DMS79 (cell line): ENCODE measurements at places on chromosomes 5 and 9.

- DNase-seq, result no peak
These were observed 44.9 kb upstream of the SYNPO start for GRCh38 chr5:150595466-150596031.

- DNase-seq, result no peak
These were observed 98.0 kb downstream of the EHMT1 start for GRCh38 chr9:137716694-137717287.

GRCh38 chr5:81830596-81830995 is 79.7 kb upstream of the SSBP2 start:
- no peak for DNase-seq

- DNase-seq, result no peak
These were observed 144.9 kb upstream of the DMRT1 start for GRCh38 chr9:696332-697323.

- DNase-seq, result no peak
These were observed 132.3 kb upstream of the ZNF608 start for GRCh38 chr5:124878583-124879342.

- no peak for DNase-seq
These were observed 37.2 kb downstream of the THBS4 start for GRCh38 chr5:80072103-80073073.

DNA sequence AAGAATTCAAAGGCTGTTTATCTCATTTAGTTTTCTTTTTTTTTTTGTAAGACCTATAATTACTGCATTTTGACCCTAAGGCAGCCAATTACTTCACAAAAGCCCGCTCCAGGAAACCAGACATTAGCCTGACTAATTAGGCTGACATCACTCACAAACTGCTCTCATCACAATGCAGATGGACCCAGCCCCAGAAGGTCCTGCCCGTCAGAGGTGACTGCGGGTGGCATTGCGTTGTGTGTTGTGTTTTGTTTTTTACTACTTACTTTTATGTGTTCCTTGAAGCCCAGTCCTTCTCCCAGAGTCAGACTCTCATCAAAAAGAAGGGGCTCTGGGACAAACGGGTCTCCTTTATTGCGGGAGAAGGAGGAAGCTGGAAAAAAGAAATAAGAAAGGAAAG is 172.2 kb downstream of the HSD17B3 start:
- DNase-seq, result no peak

GRCh38 chr5:93058309-93058708 is 522.7 kb downstream of the NR2F1-AS1 start:
- DNase-seq, result no peak

- DNase-seq, result no peak
These were observed 15.5 kb upstream of the FCN1 start for GRCh38 chr9:134933076-134933659.

GRCh38 chr9:129007035-129007765 is 20.9 kb downstream of the SH3GLB2 start:
- DNase-seq, result no peak

DNA sequence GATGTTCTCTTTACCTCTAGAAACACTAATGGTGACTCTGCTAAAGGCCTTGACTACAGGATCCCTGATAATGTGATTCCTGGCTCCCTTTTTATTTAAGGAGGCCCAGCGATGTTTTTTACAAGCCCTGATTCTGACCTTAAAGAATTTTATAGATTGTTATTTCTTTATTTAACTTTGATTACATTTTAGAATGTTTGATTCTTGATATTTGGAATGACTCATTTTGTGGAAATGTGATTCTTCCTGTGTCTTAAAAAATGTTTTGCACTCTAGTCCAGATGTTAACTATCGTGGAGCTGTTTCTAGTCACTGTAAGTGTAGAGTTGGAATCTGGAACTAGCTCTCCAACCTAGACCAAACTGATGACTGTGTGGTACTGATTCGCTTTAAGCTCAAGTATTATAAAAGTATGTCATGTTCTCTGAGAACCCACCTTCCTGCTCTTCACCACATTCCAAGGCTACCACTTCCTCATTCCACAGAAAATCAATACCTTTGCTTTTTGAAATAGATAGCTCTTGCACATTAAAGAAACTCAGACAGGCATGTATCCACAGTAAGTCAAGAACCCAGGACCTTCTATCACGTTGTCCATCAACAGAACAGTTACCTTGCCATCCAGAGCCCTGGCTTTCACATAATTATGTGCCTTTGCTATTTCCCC is 65.2 kb downstream of the JMY start:
- DNase-seq, result no peak

- DNase-seq, result no peak
These were observed 488 bp downstream of the SKIC3 start for GRCh38 chr5:95554331-95554646.

- no peak for DNase-seq
These were observed 43.0 kb downstream of the LRSAM1 start for GRCh38 chr9:127494304-127494702.
